ENCODE measurements at places on chromosomes 2 and 18. TPM values are rescaled to one million over a fixed set of nuclear protein-coding genes. Genes with fewer than 3 reads are reported as not detected.

GRCh38 chr2:224999754-225000153, 42.5 kb downstream of the DOCK10 start:
- DNase-seq = no peak

DNA sequence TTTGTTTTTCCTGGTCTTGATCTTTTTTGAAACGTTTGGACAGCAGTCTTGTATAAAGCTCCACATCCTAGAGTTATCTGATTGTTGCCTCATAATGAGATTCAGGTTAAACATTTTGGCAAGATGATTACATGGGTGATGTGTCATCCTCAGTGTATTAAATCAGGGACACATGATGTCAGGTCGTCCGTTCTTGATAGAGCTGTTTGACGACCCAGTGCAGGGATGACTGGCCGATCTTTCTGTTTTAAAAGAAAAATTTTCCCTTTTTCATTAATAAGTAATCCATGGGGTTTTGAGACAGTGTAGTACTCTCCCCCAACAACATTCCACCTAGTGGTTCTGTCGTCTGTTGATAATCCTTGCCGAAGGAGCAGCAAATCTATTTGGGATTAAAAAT, 44.5 kb upstream of the SERPINB2 start:
- DNase-seq = no peak

DNA sequence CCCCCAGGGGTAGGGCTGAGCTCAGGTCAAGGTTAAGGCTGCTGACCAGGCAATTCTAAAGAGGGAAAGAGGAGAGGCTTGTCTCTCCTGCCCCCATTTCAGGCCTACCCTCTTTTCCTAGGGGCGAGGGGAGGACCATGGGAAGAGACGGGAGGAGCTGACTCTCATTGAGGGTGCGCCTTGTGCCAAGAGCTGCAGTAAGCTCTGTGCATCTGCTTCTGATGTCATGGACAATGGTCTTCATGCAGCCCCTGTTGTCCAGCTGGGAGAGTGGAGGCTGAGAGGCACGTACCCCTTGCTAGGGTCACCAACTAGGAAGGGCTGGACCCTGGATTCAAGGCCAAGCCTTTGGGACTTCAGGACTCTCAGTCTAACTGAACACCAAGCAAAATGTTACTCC, 45.2 kb downstream of the PTGR3 start:
- no peak for DNase-seq

GRCh38 chr2:127508023-127508630, 18.2 kb downstream of the IWS1 start:
- DNase-seq = no peak

DNA sequence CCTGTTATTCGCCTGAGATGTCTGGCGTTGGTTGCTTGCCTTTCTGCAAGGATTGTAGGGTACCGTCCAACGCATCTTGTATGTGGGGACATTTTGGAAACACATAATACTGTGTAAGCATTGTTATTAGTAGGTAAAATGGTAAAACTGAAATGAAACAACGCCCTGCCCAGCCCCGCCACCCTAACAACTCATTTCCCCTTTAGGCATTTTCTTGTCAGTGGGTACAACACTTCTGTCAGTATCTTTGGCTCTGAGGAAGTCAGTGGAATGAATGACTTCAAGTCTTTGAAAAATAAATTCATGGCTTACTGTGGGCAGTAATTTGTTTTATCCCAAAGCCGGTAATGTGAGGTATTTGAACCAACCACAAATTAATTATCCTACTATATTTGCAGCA, 86.0 kb downstream of the FMNL2 start:
- DNase-seq = no peak

The TRIP12 gene
- 194 TPM for total RNA-seq

The SLC40A1 gene
- 43.8 TPM for total RNA-seq
